ENCODE measurements at places on chromosomes 12 and 14.
A peak's percentile ranks its signal among the peaks of the same experiment; 100 is the strongest.

- no peak for DNase-seq
Measured at GRCh38 chr14:36408388-36408787, 88.0 kb upstream of the MBIP start.

- DNase-seq = no peak
Measured at GRCh38 chr12:108193917-108194316, 64.8 kb downstream of the WSCD2 start.

- no peak for DNase-seq
Measured at GRCh38 chr12:55008944-55009585, 10.7 kb upstream of the NEUROD4 start.

DNA sequence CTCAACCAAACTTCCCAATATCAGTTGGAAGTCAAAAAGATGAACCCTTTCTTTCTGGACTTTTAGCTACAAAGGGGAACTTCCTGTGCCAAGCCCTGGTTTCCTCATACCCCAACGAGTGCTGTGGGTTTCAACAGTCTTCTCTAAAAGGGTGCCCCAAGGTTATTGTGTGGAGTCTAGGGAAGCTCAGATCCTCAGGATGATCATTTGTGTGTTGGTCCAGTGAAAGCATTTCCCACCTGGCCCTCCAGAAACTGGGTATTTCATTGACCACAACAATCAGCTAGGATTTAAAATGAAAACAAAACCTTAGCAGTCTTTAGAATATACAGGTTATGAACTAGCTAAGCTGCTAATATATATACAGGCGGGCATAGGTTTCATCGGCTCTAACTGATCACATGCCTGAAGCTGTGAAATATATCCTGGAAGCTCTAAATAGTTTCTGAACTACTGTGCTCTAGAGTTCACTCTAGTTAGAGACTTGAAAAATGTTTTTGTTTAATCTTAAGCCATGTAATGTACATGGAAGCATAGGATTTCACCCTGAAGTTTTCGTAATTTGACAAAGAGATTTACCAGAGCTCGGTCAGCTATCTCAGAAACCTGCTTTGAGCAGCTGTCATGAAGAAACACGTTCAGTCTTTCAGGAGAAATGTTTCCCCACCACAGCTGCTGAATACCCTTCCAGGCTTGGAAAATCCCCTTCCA is 29.6 kb downstream of the P2RX4 start:
- DNase-seq = no peak

GRCh38 chr12:38823738-38824137 is 81.7 kb downstream of the CPNE8 start:
- DNase-seq = no peak

GRCh38 chr12:28268608-28269229 is 78.5 kb downstream of the CCDC91 start:
- no peak for DNase-seq

DNA sequence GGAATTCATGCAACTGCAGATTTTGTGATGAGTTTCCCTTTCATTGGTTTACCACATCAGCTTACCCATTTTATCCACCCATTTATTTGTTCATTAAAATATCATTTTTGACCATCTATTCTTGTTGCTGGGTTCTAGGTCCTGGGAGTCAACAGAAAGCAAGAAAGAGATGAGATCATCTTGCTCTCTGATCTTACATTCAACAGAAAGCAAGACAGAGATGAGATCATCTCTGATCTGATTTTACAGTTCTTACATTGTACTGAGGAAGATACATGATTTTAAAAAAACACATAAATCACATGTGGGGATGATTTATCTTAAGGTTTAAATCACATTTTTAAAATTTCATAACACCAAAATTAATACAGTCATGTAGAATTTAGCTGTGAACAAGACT is 2.3 kb downstream of the TAS2R46 start:
- DNase-seq = no peak

DNA sequence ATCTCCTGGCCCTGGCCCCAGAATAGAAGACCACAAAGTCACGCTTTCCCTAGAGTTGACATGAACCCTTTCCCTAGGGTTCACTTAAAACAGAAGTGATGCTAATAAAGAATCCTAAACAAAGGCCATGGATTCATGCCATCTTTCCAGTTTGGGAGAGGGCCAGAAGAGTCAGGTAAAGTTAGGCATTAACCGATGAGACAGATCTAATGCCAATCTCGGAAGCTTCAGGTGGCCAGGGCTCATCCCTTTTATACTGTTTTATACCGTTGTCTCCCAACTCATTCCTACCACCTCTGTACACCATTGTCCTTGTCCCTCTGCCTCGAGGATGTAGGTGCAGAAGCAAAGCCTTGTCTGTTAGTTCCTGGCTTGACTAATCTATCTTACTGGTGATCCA is 22.8 kb upstream of the ACTR10 start:
- DNase-seq = no peak

DNA sequence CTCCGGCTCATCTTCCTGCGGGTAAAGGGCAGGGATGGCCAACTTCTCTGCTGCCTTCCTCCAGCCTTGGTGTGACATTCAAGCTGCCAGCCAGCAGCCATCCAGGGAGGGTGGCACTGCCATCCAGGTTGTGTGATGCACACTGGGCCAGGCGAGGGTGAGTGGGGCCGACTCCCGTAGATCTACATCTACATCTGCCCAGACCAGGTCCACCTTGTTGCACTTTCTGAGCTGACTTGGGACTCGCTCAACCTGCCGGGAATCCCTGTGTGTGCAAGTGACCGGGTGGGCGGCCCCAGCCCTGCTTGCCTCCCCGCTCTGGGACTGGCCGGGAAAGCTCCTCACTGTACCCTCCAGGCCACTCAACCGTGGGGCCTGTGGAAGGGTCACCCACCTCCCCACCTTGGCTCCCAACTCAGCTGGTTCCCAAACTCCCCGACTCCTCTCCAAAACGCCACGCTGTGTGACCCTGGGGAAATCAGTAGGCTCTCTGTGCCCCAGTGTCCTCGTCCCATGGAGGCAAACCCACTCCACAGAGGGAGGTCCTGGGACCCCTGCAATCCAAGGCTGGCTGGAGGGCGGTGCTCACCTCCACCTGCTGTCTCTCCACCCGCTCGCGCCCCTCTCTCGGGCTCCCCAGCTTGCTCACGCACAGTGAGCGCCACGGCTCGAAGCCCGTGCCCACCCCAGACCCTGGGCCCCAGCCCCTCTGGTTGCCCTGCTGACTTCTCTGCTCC is 14.7 kb downstream of the JAG2 start:
- no peak for DNase-seq

- no peak for DNase-seq
Measured at GRCh38 chr14:42508209-42508946, 901.7 kb downstream of the LRFN5 start.

DNA sequence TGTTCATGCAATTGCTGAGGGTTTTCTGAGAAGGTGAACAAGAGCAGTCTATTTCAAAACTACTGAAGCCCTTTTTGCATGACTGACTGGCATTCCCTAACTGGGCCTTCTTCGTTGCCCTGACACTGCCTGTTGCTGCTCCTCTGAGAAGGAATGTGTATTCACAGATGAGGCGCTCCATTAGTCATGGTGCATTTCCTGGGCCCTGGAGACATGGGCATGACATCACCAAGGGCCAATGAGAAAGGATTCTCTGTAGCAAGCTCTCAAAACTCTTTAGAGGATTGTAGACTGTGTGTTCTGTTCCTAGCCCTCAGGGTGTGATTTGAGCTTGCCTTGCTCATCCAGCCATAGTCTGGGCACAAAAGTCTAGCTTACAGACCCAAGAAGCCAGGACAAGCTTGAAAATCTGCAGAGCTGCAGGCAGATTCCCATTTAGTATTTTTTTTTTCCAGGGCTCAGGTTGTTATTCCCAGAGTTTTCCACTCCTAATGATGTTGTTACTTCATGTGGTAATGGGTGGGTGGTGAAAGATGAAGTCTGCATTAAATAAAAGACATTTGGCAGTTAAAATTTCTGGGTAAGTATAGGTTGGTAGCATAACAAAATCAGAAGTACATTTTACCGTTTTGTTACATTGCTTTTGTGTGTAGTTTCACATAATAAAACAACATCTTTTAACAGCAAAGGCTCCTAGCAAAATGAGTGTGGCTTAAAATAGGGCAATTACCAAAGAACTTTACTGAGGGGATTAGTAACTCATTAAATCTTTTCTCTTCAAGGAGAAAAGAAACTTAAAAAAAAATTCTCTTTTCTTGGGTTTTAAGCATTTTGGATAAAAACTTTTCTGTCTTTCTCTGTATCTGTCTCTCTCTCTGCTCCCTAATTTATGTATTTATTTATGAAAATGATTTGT is 318.4 kb downstream of the RAD51B start:
- peak; percentile 45 for DNase-seq

- no peak for DNase-seq
Measured at GRCh38 chr12:128861226-128862016, 8.1 kb downstream of the GLT1D1 start.

Data from dorsolateral prefrontal cortex (tissue), 122 donors.